CD8-positive, alpha-beta T cell (primary cell): ENCODE measurements at places on chromosomes 16 and 17. TPM values are rescaled to one million over a fixed set of nuclear protein-coding genes. Genes with fewer than 3 reads are reported as not detected.

Gene CSH1
- total RNA-seq, result not detected

Gene HAS3
- total RNA-seq, result 2.5 TPM

Gene LCAT
- 5.8 TPM for total RNA-seq

Gene PRR35
- total RNA-seq, result not detected

Gene PDPK1
- total RNA-seq, result 49.2 TPM

DNA sequence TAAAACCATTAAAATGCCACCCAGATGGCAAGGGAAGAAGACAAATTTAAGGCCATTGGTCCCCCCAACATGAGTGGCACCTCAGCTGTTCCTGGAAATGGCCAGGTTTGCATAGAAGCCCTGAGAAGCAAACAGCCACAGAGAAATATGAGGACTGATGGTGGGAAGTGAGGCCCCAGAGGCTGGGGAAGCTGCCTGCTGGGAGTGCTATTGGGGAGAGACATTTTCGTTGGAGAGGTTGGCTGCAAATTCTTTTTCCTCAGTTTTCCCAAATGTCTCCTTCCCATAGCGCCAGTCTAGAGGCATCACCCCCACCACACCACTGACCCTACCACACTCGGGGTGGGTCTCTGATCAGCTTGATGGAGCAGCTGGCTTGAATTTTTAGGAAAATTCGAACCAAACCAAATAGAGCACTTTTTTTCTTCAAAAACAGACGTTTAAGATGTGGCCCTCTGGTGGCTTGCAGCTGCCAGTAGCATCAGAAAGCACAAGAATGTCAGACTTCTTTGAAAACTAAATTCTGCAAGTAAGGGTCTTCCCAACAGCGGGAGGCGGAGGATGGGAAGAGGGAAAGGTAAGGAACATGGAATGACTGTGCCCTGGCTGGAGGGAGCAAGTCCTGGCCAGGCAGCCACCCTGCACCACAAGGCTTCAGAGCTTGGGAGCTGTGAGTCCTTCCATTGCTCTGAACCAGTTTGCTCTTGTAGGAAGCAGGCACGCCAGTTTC is 13.2 kb upstream of the SLC12A3 start:
- no peak for DNase-seq

DNA sequence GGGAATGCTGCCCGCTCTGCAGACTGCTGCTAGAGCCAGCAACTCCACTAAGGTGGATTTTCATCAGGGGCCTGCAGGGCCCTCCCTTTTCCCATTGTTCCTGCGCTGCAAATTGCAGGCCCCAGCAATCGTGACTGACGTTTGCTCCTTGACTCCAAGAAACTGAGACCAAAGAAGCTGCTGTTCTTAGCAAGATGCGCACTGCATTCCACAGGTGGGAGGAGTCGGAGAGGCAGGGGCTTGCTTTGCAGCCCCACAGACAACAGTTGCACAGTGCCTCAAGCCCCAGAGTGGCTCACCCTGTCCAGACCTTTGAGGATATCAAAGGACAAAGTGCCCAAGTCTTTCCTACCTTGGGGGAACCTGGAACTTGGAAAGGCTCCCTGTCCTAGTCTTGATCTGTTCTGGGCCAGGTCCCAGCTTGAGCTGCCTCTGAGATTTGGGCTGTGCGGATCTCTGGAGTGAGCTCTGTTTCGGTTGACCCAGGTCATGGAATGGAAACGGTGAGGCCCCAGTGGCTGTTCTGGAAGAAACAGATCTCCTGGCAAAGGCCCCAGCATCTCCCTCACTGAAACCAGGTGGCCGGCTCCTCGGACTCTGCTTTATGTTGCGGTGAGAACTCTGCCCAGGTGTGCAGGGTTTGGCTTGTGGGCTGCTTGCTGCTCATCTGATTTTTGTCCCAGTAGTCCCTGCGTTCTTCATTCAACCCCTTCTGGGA is 24.9 kb downstream of the PLCD3 start:
- no peak for DNase-seq

DNA sequence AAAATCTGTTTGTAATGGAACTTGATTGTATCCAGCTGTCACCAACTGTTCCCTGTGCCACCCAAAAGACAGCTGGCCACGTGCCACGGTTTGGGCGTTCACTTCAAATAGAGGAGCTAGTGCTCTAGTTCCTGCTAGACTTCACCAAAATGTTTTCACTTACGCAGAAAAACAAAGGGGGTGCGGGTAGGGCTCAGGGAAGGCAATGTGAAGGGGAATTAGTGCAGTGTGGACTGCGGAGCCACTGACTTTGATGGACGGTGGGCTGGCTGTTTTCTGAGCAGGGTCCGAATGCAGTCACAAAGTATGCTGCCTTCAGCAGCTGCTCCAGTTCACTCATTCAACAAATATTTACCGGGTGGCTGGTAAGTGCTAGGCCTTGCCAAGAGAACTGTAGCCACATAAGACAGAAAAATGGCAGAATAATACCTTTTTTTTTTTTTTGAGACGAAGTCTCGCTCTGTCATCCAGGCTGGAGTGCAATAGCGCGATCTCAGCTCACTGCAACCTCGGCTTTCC is 7.6 kb upstream of the CYTH1 start:
- peak; percentile 83 for DNase-seq

DNA sequence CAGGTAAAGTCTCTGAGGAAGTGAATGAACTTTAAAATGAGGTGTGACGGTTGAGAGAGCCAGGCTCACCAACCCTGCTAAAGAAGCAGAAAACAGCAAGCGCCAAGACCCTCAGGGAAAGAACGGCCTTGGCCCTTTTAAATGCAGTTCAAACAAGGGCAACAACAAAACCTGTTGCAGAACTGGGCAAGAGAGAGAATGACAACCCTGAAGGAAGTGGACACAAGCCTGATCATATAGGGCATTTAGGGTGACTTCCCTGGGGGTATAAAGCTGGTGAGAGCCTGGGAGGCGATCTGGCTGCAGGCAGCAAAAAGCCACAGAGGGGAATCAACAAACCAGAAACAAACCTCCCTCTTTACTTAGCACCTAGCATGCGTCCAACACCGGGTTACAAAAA is 1.0 kb downstream of the CPPED1 start:
- DNase-seq, result no peak

GRCh38 chr16:20026361-20027072 is 47.2 kb downstream of the GPR139 start:
- DNase-seq, result no peak

DNA sequence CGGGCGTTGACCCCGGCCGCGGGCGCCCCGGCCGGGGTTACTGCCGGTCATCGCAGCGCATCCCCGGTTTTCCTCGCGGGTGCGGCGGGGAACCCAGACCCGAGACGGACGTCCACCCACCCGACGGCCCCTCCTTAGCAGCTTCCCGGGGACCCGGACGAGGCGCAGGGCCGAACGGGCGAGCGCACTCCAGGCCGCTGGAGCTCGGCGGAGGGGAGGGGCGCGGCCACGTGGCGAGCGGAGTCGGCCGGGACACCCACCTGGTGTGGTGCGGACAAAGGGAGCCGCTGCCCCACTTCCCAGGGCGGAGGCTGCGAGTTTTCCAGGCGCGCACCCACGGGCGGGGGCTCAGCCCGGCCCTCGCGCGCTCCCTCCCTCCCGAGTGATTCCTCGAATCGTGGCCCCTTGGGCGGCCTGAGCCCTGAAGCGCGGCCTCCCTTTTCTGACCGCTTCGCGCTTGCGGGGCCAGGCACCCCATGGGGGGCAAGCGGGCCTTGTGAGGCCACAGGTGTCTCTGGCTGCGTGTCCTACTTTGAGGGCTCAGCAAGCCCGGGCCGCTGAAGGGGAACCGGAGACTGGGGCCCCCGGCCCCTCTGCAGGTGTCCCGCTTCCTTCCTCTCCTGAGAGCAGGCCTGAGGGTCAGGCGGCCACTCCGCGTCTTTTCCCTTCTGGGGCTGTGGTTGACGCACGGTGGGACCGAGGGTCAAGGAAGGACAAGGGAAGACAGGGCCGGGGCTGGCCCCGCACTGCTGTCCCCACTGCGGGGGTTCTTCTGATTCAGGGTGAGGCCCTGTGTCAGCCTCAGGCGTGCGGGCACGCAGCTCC is 1.1 kb upstream of the FASN start:
- no peak for DNase-seq

DNA sequence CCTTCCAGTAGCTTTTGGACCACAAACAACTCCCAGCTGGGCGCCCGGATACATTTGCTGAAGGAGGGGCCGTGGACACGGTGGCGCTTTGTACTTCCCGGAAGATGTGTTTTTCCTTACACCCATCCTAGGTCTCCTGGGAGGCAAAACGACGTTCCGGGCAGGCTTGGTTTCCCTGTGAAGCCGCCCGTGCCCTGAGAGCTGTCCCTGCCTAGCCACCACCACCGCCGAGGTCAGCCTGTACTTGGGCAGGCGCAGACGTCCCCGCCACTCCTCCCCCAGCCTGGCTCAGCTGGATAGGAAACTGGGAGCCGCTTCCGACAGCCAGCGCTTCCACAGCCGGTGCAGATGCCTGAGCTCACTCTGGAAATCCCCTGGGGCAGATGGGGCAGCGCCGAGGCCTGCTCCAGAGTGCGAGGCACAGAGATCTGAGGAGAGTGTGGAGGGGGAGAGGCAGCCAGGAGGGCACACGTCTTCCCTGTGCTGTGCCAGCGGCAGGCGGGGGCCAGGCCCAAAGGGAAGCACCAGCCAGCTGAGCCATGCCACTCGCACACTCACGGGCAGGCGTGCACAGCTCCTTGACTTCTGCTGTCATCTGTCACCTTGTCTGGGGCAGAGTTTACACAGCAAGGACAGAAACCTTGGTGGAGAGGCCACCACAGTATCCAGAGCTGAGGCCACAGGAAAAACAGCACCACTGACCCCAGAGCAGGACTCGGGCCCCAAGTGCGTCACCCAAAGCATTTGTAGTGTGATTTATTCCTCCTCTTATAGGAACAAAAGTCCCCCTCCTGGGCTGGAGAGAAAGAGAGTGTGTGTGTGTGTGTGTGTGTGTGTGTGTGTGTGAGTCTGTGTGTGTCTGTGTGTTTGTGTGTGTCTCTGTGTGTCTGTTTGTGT is 3.0 kb downstream of the RHBDF2 start:
- no peak for DNase-seq

DNA sequence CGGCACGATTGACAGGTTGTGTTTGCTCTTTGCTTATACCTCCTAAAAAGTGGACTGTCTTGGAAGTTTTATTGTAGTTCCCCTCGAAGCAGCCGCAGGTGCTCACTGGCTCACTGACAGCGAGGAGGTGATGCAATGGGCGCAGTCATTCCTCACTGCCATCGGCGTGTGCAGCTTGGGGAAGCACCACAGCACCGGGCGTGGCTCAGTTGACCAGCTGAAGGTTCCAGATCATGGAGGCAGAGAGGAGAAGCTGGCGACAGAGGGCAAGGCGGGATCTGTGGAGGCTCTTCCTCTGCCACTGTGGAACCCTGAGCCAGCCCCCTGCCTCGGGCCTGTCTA is 72.1 kb upstream of the TNRC6C start:
- DNase-seq, result peak; percentile 25

- no peak for DNase-seq
Measured at GRCh38 chr17:4858882-4859260, 25.7 kb downstream of the MINK1 start.

- DNase-seq, result no peak
Measured at GRCh38 chr17:48564188-48565021, 13.7 kb downstream of the HOXB4 start.

DNA sequence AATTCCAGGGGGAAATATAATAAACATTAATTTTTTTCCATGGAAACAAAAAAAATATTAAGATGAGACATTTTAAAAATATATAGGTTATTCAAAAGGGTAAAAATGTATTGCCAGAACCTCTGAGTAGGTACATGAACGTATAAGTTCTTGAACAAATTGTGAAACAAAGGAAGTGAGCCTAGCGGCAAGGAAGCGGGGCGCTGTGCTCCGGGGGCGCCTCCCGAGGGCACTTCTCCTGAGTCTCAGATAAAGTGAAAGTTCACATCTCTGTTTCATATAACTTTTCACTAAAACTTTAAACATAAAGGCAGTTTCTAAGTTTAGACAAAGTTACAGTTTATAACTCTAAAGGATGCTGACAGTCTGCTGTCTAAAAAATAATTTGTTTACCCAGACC is 52.3 kb downstream of the TNRC6C start:
- DNase-seq, result no peak

DNA sequence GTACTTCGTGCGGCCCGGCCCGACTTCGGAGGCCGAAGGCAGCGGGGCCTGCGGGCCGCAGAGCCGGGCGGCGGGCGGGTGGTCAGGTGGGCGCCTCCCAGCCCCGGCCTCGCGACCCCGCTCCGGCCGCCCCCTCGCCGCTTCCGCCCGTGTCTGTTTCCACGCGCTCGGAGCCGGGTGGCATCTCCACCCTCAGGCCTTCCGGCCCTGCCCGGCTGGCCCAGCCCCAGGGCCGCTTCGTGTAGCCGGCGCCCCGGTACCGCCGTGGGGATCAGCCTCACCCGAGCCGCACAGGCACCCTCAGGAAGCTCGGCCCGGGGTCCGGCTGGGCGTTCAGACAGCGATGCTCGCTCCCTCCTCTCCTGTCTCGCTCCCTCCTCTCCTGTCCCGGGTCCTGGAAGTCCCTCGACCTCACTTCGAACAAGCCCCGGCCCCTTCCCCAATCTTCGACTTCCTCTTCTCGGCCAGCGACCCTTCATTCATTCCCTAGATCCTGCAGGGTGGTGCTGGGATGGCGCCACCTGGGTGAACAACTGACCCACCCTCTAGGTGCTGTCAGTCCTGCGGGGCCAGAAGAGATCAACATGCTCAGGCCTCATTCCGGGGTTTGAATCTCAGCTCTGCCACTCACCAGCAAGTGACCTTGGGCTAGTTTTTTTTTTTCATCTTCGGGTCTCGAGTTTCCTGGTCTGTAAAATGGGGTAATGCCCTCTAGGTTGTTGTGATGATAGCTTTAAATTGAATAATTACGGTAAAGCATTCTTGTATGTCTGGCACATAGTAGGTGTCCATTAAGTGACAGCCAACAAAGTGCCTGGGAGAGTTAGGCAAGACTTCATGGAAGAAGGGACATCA is 610 bp downstream of the VPS4A start:
- DNase-seq, result peak; percentile 56

- no peak for DNase-seq
Measured at GRCh38 chr17:16926571-16927451, 45.1 kb downstream of the TNFRSF13B start.

DNA sequence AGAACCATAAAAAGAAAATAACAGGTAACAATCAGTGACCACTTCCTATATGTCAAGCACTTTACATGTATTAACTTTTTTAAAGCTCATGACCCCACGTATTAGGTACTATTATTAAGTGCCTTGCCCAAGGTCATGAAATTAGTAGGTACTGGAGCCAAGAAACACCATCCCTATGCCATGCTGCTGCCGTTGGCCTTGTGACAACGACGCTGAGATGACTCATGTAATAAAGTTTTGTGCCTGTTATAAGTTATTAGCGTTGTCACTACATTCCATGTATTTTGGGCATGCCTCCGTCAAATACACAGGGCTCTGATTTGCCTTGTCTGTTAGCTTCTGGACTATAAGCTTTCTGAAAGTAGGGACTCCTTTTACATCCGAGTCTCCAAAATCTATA is 1.4 kb downstream of the BBS2 start:
- no peak for DNase-seq

DNA sequence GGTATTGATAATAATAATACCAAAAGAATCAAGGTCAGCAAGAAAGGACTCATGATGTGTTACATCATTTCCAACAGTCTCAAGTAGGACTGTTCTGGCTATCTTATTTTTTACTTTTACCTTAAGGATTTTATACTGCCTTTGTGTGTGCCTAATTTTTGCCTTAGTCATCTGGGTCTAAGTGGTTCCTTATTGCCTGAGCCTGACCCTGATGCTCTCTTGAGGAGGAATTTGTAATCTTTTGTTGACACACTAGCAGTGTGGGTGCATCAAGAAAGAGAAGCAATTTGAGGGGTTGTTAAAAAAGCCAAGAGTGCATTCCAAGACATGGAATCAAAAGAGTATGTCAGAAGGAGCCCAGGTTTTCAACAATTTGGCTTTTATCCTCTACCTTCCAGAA is 59.3 kb downstream of the TMEM100 start:
- no peak for DNase-seq

GRCh38 chr17:11996722-11997146 is 541 bp downstream of the ZNF18 start:
- peak; percentile 55 for DNase-seq
